MM.1S (cell line): ENCODE measurements at places on chromosomes 12 and 14.

GRCh38 chr12:11777962-11778361 lies 128.5 kb downstream of the ETV6 start:
- H3K4me3 ChIP-seq: no peak overlapping the region
- H3K27ac ChIP-seq: no peak overlapping the region
- no peak for DNase-seq
- no peaks in the 10 kb centered on the region for H3K27me3 ChIP-seq

- no peak overlapping the region for H3K27ac ChIP-seq
- no peaks in the 10 kb centered on the region for H3K27me3 ChIP-seq
- H3K4me3 ChIP-seq: no peak overlapping the region
- no peak for DNase-seq
- no peaks in the 10 kb centered on the region for H3K36me3 ChIP-seq
Observed at GRCh38 chr14:61488417-61489401, 167.3 kb downstream of the PRKCH start.

DNA sequence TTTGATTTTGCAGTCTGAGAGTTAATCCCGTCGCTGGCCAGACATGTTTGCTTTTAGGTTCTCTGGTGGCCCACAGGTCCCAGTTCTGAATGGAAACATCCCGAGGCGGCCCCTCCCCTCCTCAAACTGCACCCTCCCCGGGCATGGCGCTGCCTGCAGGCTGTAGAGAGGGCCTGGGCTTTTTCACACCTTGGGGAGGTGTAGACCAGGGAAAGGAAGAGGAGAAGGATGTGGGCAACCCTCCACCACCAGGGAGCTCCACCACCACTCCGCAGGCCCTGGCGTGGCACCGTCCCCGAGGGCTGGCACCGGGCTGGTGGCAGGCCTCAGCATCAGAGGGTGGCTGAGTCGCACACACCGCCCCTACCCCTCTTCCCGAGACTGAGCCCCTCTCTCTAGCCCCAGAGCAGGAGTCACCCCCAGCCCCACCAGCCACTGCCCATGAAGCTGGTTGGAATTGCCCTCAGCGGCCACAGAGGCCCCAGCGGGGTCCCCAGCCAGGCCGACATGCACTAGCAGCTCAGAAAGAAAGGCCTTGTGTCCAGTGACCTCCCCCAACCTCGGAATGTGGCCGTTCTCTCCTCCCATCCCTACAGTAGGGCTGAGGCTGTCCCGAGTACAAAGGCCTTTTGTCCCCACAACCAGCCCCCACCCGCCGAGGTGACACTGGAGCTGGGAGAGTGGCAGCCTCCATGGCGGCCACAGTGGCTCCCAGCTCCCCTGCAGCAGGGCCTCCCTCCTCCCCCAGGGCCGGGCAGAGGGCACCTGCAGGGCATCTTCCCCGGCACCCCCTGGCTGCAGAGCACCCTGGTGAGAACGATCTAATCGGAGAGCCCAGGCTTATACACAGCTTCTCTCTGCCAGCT lies 23.5 kb upstream of the INF2 start:
- no peak for DNase-seq
- H3K4me1 ChIP-seq: no peaks in the 10 kb centered on the region
- H3K27me3 ChIP-seq: peaks cover 40% of the 10 kb centered on the region
- H3K4me3 ChIP-seq: no peak overlapping the region

DNA sequence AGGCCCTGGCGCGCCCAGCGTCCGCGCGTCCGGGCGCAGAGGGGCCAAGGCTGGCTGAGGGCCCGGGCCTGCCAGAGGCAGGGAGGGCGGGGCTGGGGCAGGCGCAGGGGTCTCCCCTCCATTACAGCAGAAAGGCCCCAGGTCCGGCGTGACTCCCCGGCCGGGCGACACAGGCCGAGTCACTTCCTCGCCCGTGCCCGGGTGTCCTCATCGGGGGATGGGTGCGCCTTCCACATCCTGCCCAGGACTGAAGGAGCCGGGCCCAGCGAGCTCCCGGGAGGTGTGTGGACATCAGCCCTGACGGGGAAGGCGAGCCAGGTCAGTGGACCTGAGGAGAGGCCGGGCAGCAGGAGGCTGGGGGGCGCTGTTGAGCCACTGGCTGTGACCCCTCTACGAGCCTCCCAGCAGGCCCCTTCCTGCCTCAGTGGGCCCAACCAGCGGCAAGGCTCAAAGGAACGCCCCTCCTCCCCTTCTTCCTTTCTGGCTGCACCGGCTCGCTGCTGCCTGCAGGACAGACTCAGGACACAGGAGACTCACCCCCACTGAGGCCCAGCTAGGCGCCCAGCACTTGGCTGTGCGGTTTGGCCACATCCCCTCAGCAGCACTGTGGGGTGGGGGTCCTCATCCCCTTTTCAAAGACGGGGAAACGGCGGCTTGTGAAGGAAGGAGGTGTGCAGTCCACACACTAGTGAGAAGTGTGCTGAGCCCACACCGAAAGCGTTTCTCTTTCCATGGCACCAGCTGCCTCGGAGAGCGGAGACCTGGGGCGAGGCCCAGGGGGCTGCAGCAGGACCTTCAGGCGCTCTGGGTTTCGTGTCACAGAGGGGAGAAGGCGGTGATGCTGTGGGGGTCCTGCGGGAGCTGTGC lies 606 bp downstream of the TNFAIP2 start:
- no peaks in the 10 kb centered on the region for H3K36me3 ChIP-seq
- H3K4me1 ChIP-seq: no peaks in the 10 kb centered on the region
- peaks cover 11% of the 10 kb centered on the region for H3K27me3 ChIP-seq
- no peak overlapping the region for H3K4me3 ChIP-seq

DNA sequence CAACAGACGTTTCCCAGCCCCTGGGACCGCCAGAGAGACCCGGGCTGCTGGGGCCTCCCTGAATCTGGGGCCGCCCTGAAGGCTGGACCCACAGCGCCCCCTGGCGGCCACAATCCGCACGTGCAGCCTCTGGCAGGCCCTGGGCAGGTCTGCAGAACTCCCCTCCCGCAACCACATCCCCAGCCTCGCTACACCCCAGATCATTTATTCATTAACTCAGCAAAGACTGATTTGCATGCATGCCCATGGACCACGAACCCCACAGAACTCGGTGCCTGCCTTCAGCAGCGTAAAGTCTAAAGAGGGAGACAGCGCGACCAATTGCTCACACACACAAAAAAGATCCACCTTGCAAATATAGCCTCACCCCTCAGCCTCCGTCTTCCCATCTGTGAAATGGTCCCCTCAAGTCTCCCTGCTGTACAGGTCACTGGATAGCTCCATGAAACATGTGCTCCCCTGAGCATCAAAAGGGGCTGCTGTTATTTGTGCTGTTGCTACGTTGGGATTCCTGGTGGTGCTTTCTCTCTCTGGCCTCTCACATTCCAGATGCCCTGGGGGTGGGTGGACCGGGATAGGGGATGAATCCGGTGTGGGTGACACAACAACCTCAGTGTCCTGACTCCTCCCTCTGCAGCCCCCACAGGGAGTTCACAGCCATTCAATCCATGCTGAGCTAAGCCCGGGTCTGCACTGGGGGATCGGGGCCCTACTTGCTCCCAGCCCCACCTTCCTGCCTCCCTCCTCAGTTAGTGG lies 96.4 kb downstream of the SCARB1 start:
- H3K27ac ChIP-seq: no peak overlapping the region
- DNase-seq: peak; percentile 38
- no peaks in the 10 kb centered on the region for H3K27me3 ChIP-seq
- no peaks in the 10 kb centered on the region for H3K36me3 ChIP-seq

- H3K4me1 ChIP-seq: no peaks in the 10 kb centered on the region
- no peak for DNase-seq
- H3K27ac ChIP-seq: no peak overlapping the region
- no peaks in the 10 kb centered on the region for H3K27me3 ChIP-seq
Observed at GRCh38 chr14:63510538-63510937, 32.6 kb downstream of the PPP2R5E start.

DNA sequence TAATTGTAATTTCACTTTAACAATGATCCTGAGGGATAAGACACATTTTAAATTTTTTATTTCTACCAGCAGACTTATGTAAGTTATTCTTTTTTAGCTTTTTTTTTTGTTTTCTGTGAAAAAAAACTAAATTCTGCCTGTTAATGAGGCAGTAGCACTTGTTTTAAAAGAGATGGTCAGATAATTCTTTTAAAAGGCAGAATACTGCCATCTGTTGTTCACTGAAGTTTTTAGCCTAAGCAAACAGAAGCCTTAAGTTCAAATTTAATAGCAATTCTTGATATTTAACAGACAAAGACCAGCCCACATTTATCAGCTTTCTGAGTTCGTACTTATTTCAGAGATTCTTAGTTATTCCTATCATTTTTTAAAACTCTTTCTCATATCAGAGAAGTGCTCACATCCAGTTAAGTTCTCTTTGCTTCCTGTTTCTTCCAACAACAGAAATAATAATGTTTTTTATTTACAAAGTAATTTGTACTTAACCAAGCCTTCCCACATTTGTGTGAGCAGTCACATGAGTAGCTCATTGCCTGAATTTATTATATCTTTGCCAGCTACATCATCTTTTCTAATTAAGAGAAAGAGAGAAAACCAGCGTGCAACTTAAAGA lies 93.4 kb upstream of the SLCO1C1 start:
- no peak overlapping the region for H3K27ac ChIP-seq
- no peaks in the 10 kb centered on the region for H3K36me3 ChIP-seq
- H3K4me1 ChIP-seq: 0 out of 2 replicates have a peak, but pooled peaks cover 6% of the 10 kb centered on the region
- H3K27me3 ChIP-seq: no peaks in the 10 kb centered on the region

DNA sequence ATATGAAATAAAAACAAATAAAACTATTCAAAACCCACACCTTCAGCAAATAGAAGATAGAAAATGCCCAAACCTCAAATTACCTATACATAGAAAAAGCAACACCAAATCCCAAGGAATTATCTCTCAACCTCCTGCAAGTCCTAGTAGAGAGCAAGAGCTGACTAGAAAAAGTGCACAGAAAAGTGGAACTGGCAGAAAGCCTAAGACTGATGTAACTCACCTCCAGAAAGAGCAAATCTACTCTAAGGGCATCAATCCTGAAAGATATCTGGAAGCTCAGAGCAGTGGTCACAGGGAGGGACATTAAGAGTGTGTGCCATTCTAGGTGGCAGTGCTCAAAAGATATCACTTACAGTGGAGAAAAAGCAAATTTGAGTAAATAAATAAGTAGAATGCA lies 62.1 kb upstream of the PLEKHG7 start:
- no peak overlapping the region for H3K27ac ChIP-seq
- DNase-seq: no peak
- no peak overlapping the region for H3K4me3 ChIP-seq
- H3K36me3 ChIP-seq: no peaks in the 10 kb centered on the region
- H3K27me3 ChIP-seq: no peaks in the 10 kb centered on the region

DNA sequence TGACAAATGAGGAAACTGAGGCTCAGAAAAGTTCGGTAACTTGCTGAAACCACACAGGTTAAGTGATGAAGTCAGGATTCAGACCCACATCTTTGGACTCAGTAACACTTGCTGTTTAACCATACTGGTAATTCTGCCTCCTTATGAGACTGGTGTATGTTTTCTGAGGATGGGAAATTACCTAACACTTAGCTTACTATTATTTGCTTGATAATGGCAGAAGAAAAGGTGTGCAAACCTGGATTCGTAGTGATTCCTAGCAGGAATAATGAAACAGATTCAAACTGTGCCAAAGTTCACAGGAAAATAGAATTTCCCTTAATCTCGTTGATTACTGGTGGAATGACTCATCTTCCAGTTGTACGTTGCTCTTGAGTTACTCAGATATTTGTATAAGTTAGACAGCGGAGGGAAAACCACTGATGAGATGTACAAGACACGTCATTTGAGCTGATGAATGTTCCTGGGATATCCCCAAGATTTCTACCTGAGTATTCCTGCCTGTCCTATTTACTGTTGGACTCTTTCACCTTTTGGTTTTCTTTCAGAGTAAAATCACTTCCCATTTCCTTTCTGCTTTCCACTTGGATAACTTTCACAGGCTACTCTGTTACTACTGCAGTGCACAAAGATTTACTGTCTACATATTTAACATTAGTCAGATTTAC lies 37.5 kb downstream of the PRORP start:
- no peak overlapping the region for H3K27ac ChIP-seq
- no peak for DNase-seq
- H3K27me3 ChIP-seq: no peaks in the 10 kb centered on the region
- H3K4me1 ChIP-seq: no peaks in the 10 kb centered on the region

DNA sequence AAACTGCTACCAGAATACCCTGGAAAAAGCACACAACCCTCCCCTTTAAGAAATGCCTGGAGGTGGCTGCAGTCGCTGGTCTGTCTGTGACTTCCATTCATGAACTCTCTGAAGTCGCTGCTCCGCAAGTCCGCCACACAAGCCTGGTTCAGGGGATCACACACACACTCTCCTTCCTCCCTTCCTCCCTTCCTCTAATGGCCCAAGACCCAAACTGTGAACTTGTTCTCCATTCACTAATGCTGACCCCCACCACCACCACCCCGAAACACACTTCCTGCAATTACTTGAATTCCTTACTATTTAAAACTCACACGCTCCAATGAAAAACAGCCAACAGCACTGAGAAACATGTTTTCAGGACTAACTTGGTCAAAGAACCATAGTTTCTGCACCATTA lies 1.0 kb upstream of the LMO3 start:
- no peaks in the 10 kb centered on the region for H3K27me3 ChIP-seq
- H3K36me3 ChIP-seq: no peaks in the 10 kb centered on the region
- H3K27ac ChIP-seq: no peak overlapping the region

- no peaks in the 10 kb centered on the region for H3K36me3 ChIP-seq
- H3K4me3 ChIP-seq: no peak overlapping the region
Observed at GRCh38 chr14:52641745-52642144, 53.6 kb downstream of the ERO1A start.

- peaks cover 30% of the 10 kb centered on the region for H3K4me1 ChIP-seq
- no peaks in the 10 kb centered on the region for H3K36me3 ChIP-seq
- H3K4me3 ChIP-seq: peak overlapping the region; percentile 25
- peak; percentile 87 for DNase-seq
- H3K27ac ChIP-seq: peak overlapping the region; percentile 70; the same call in 1 of the 2 replicates
Observed at GRCh38 chr12:80178846-80179245, 79.5 kb downstream of the OTOGL start.
